ENCODE measurements at places on chromosomes 3 and 15. TPM values are rescaled to one million over a fixed set of nuclear protein-coding genes. Genes with fewer than 3 reads are reported as not detected.

- no peak overlapping the region for H3K27ac ChIP-seq
- H3K27me3 ChIP-seq: peaks cover 53% of the 10 kb centered on the region
- no peaks in the 10 kb centered on the region for H3K4me1 ChIP-seq
- H3K36me3 ChIP-seq: no peaks in the 10 kb centered on the region
- peak; percentile 22 for DNase-seq
Measured at GRCh38 chr3:13884851-13885703, 5.2 kb upstream of the WNT7A start.

DNA sequence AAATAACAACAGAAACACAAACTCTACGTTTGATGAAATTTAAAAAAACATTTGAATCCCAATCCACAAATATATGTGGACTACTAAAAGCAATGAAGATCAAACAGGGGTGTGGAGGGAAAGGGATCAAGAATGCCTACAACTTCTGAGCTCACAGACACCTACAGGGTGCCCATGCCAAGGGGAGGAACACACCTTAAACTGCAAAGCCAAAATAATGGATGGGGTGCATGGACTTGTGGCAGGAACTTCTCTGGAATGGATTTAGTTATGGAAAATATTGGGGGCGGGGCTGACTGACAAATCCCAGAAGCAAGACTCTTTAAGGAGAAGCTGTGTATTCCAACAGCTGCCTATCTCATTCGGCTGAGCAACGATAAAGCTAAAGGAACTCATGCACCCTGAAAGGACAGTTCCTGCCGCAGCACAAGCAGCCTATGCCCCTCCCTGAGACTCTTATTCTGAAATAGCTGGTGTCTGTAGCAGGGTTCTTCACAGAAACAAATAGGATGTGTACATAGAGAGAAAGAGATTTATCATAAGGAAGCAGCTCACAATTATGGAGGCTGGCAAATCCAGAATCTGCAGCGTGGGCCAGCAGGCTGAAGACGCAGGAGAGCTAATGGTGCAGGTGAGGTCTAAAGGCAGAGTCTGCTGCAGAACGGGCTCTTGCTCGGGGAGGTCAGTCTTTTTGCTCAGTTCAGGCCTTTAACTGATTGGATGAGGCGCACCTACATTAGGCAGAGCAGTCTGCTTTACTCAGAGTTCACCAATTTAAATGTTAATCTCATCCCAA lies 24.5 kb upstream of the PLA2G4D start:
- H3K27ac ChIP-seq: peak overlapping the region; percentile 15

Gene GOLGA8Q
- polyA plus RNA-seq: 0.55 TPM

Gene SPTBN5
- polyA plus RNA-seq: 1.8 TPM

Gene STAB1
- 182 TPM for polyA plus RNA-seq

DNA sequence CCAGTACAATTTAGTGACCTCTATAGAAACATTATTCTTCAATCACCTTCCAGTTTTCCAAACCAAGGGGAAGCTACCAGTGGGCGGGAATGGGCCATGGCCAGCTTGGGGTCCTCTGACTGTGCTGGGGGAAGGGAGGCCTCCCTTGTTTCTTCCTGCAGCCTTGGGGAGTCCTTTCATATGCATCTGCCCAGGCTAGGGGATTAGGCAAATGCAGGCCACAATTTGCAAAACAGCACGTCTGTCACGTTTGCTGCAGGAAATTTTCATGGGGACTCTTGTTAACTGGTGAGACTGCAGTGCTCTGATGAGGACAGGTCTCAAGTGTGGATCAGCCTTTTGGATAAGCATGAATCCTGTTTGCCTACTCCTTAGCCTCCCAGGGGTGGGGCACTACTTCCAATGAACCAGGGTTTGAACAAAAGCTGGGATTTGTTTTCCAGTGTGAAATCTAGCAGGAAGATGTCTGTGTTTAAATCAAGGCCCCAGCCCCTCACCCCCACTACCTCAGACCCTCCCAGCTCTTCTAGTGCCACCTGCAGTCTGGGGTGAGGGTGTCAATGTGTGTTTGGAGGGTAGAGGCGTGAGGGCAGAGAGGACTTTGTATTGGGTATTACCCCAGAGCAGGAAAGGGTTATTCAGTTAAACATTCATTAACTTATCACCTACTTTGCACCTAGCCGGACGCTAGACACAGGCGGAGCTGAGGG lies 219.9 kb downstream of the OPA1 start:
- H3K36me3 ChIP-seq: no peaks in the 10 kb centered on the region
- H3K4me1 ChIP-seq: no peaks in the 10 kb centered on the region
- DNase-seq: no peak
- no peaks in the 10 kb centered on the region for H3K27me3 ChIP-seq
- no peak overlapping the region for H3K27ac ChIP-seq

GRCh38 chr3:126666658-126667528 lies 12.0 kb upstream of the TXNRD3 start:
- no peak for DNase-seq
- H3K4me3 ChIP-seq: no peak overlapping the region
- H3K27me3 ChIP-seq: no peaks in the 10 kb centered on the region
- H3K27ac ChIP-seq: no peak overlapping the region
- H3K36me3 ChIP-seq: no peaks in the 10 kb centered on the region

Gene CPA3
- polyA plus RNA-seq: 2.2 TPM

- no peaks in the 10 kb centered on the region for H3K36me3 ChIP-seq
- no peak overlapping the region for H3K27ac ChIP-seq
- DNase-seq: no peak
- peaks cover 12% of the 10 kb centered on the region for H3K27me3 ChIP-seq
- no peaks in the 10 kb centered on the region for H3K4me1 ChIP-seq
Measured at GRCh38 chr3:58234516-58234931, 3.1 kb upstream of the ABHD6 start.

- no peaks in the 10 kb centered on the region for H3K27me3 ChIP-seq
- H3K36me3 ChIP-seq: no peaks in the 10 kb centered on the region
- peak; percentile 68 for DNase-seq
- H3K4me3 ChIP-seq: no peak overlapping the region
Measured at GRCh38 chr3:85781806-85782205, 823.0 kb downstream of the CADM2 start.

DNA sequence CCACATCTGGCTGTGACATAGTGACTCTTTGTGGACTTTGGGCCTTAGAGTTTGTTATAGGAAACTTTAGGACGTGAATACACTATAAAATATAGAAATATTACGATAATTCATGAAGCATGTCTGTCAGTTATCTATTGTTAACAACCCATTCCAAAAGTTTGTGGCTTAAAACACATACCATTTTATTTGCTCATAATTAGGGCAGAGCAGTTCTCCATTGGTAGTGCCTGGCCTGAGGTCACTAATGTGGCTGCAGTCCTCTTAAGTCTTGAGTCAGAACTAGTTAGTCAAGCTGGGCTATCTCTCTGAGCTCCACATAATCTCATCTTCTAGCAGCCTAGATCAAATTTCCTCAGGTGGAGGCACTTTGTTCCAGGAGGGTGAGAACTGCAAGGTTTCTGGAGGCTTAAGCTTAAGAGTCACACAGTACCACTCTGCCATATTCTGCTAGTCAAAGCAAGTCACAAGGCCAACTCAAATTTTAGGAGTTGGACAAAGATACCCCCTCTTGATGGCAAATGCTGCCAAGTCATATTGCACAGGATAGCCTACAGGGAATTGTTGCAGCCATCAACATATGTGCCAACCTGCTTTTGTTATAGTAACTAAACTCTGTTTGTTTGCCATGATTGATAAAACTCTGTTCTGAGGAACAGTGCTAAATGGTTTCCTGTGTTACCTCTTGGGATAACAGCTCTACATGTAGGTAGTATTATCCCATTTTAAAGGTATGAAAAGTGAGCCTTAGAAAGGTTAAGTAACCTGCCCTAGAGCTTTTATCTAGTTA lies 8.7 kb downstream of the ATXN7 start:
- no peak overlapping the region for H3K4me3 ChIP-seq
- no peaks in the 10 kb centered on the region for H3K27me3 ChIP-seq
- no peak overlapping the region for H3K27ac ChIP-seq
- no peak for DNase-seq
- no peaks in the 10 kb centered on the region for H3K36me3 ChIP-seq

Gene VILL
- 32.3 TPM for polyA plus RNA-seq

Gene GPD1L
- 20.5 TPM for polyA plus RNA-seq

GRCh38 chr3:98574132-98574531 lies 19.3 kb downstream of the CPOX start:
- no peaks in the 10 kb centered on the region for H3K4me1 ChIP-seq
- H3K36me3 ChIP-seq: no peaks in the 10 kb centered on the region
- no peaks in the 10 kb centered on the region for H3K27me3 ChIP-seq
- no peak overlapping the region for H3K4me3 ChIP-seq
